SJCRH30 (cell line): ENCODE measurements at places on chromosomes 12 and 14. TPM values are rescaled to one million over a fixed set of nuclear protein-coding genes. Genes with fewer than 3 reads are reported as not detected.

The CACNA2D4 gene
- 2.7 and 3.6 TPM in 2 replicates for total RNA-seq

The ESPL1 gene
- 24.9 and 29.5 TPM in 2 replicates for total RNA-seq

The COA8 gene
- total RNA-seq: 43.0 and 47.2 TPM in 2 replicates

The LMO3 gene
- total RNA-seq: 7.4 and 8.2 TPM in 2 replicates

The SERPINA10 gene
- total RNA-seq: 0.03 TPM in 1 of 2 replicates, not detected in the other

DNA sequence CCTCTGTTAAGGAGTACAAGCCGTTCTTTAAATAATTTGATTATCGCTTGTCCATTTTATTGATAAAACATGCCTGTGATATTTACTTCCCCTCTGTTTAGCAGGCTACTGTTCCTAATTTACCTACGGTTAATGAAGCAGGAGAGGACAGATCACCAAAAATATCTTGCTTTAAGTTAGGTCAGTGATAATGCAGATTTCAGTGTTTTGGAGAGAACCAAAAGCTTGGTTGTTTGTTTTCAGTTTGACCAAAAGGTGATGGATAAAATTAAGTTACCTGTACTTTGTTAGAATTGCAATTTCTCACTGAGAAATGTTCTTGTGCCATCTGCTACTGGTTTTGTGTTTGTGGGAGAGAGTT, 958 bp downstream of the SPATS2 start:
- H3K27me3 ChIP-seq: no peaks in the 10 kb centered on the region
- peak overlapping the region; percentile 98 for H3K27ac ChIP-seq

- no peak overlapping the region for H3K4me3 ChIP-seq
- H3K27ac ChIP-seq: no peak overlapping the region
- H3K27me3 ChIP-seq: no peaks in the 10 kb centered on the region
- no peak for DNase-seq
Measured at GRCh38 chr12:60335745-60336144, 739.9 kb downstream of the SLC16A7 start.

DNA sequence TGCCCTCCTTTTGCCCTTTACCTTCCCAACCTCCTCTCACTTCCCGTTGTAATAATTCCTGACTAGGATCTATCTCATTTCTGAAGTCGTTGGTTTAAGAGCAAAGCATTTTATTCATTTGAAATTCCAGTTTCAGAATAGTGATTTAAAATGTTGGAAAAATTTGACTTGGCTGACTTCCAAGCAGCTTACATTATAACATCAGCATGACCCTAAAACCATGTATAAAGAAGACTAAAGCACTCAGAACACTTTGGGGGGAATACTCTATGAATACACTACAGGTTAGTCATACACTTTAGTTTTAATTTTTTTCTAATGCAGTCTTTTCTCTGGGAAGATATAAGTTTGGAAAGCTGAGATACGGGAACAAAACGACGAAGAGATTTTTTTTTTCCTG, 161.1 kb downstream of the BTG1 start:
- peaks cover 4% of the 10 kb centered on the region; the same call in 1 of the 2 replicates for H3K4me1 ChIP-seq
- no peaks in the 10 kb centered on the region for H3K27me3 ChIP-seq
- no peak overlapping the region for H3K4me3 ChIP-seq
- DNase-seq: no peak
- H3K36me3 ChIP-seq: no peaks in the 10 kb centered on the region

DNA sequence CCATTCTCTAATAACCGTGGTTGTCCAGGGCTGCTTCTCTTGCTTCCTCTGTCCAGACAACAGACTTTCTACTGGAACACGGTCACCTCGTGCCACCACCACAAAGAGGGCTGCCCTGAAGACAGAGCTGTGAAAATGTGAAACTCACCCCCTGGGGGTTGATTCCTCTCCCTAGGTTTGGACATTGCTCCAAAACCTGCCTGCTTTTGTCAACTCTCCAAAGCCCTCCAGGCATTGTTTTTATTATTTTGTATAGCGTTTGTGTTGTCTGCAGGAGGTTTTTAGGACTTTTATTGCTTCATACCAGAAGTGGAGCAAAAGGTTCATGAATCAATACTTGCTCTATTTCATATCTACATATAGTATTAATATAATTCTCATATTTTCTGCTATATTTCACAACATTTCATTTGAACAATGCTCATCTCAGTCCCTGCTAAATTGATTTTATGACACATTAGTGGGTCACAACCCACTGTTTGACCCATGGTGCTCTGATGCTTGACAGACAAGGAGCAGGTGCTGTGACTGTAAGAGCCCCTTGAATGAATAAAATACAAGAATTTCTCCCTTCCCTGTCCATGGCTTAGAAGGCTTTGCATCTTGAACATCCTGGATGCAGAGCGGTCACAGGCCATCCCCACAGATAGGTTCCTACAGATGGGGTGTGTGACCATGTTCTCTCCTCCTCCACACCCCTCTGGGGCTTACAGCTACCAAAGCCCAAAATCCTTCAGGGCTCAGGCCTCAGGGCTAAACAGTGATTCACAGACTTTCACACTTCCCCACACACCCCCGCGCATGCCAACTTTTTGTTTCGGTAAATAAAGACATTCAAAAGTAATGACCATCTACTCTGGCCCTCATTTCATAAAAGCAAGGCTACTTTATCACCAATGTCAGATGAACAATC, 20.6 kb upstream of the EML1 start:
- peak overlapping the region; percentile 60 for H3K27ac ChIP-seq
- no peaks in the 10 kb centered on the region for H3K36me3 ChIP-seq
- H3K4me3 ChIP-seq: peak overlapping the region; percentile 53
- peak; percentile 57 for DNase-seq
- peaks cover 47% of the 10 kb centered on the region for H3K4me1 ChIP-seq

GRCh38 chr12:116263844-116264243, 13.6 kb downstream of the MED13L start:
- H3K27ac ChIP-seq: no peak overlapping the region
- no peak for DNase-seq
- no peak overlapping the region for H3K4me3 ChIP-seq

DNA sequence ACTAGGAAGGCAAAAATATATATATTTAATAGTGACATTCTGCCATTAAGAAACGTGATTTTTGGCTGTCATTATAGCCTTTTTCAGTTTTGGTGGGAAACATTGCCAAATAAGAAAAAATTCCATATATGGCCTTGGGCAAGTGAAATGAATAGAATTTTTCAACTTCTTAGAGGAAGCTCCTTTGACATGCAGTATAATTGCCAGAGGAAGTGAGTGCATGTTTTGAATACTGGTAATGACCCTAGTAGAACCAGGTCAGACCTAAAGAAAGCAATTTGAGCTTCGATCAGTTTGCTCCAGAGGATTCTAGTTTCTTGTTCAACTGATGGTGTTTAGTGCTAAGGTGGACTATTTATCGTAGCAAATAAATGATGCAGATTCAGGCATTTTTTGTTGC, 26.2 kb upstream of the TRIM9 start:
- no peak overlapping the region for H3K27ac ChIP-seq
- H3K27me3 ChIP-seq: no peaks in the 10 kb centered on the region
- DNase-seq: no peak
- no peak overlapping the region for H3K4me3 ChIP-seq
- no peaks in the 10 kb centered on the region for H3K36me3 ChIP-seq

DNA sequence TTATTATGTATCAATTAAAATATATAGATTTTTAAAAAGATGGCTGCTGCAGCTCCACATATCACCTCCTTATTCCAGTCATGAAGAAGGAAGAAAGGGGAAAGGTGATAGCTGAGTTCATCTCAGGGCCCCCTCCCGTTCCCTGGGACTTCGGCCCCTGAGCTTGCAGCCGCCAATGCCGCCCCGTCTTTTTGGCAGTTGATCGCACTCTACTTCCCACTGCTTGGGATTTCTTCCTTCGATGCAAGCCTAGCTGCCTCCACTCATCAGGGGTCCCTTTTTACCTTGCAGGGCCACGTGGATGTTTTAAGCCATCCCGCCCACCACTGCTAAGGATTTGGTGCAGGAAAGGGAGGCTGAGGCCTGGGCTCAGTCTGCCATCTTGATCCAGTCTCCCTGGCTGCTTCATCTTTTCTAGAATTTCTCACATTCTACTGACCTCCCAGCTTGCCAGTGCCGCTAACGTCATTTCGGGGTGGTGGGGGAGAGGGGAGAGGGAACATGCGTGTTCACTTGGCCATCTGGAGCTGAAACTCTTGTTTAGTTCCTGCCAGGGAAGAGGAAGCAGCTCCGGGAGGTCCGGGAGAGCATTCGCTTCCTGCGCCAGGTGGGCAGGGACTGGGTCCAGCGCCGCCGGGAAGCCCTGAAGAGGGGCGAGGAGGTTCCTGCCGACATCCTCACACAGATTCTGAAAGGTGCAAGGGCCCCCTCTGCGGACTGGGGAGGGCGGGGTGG, 31.3 kb downstream of the CYP46A1 start:
- H3K4me3 ChIP-seq: no peak overlapping the region
- DNase-seq: no peak

DNA sequence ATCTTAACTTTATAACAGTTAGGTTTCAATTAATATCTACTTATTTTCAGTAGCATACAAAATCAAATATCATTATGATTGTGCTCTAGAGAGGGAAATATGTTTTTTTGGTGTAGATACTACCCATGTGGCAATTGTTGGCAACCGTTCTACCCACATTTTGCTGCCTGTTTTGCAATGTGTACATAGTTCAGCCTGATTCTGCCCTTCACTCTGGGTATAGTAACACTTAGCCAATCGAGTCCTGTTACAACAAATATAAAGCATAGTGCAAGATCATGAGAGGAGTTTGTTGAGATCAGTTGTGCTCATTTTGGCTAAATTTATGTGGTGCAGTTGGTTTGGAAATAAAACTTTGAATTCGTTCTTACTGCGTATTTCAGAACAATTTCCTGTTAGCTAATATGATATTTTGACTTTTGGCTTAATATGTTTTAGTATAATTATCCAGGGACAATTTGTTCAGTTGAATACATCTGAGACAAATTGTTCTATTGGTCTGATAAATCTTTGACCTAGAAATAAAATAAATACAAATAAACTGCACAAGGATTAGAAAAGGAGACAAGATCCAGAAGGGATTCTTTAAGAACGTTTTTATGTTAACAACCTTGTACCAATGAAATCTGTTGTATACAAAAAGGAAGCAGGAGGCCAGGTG, 76.9 kb downstream of the ATF7IP start:
- peaks cover 72% of the 10 kb centered on the region for H3K36me3 ChIP-seq
- no peak overlapping the region for H3K27ac ChIP-seq
- H3K27me3 ChIP-seq: no peaks in the 10 kb centered on the region

DNA sequence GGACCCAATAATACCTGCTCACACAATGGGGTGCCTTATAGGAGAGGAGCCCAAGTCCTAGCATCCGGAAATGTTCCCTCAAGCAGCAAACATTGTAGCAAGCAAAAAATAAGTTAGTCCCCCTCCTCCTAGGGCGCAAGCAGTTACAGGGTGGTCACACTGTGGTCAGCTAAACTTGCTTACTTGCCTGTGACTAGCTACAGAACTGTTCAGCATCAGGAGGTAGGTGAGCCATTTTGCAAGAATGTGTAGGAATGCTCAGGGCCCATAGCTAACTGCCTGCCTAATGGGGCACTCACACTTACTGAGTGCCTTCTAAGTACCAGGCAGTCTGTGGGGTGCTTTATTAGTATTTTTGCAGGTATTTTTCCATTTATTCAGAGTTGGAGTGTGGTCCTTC, 154.6 kb upstream of the GRIN2B start:
- no peaks in the 10 kb centered on the region for H3K4me1 ChIP-seq
- H3K4me3 ChIP-seq: no peak overlapping the region
- 0 out of 2 replicates have a peak, but pooled peaks cover 6% of the 10 kb centered on the region for H3K27me3 ChIP-seq

DNA sequence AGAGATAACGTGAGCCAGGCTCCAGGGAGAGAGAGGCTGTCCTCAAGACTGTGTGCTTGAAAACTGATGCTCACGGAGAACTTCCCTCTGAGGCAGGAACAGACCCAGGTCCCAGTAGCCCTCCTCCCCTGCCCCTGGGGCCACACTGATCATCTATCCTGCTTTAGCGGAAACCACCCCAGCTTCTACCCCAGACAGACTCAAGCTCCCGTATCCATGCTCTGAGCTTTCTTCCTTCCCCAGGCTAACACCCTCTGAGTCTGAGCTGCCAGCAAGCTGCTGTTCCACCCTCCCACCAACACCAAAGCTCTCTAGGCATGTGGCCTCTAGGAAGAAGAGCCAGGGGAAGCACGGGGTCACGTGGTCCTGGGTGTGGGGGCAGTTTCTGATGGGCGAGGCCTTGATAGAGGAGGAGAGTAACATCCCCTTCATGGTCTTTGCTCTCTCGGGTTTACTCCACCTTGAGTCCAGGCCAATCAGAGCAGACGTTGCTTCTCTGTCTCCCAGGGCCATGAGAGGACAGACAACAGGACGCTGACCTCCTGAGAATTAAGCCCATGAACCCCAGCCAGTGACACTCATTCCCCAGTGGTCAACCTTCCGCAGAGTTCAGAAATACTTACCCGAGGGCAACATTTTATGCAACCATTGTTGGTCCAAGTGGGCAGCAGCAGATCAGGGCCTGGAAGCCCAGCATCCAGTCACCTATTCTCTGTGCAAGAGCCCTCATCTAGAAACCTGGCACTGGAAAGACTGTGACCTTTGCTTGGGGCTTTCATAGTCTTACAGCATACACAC, 1.4 kb downstream of the PCK2 start:
- peak overlapping the region; percentile 67 for H3K27ac ChIP-seq
- peaks cover 6% of the 10 kb centered on the region for H3K36me3 ChIP-seq
- H3K27me3 ChIP-seq: no peaks in the 10 kb centered on the region
- H3K4me3 ChIP-seq: peak overlapping the region; percentile 85
- peaks cover 10% of the 10 kb centered on the region for H3K4me1 ChIP-seq
- DNase-seq: peak; percentile 83

DNA sequence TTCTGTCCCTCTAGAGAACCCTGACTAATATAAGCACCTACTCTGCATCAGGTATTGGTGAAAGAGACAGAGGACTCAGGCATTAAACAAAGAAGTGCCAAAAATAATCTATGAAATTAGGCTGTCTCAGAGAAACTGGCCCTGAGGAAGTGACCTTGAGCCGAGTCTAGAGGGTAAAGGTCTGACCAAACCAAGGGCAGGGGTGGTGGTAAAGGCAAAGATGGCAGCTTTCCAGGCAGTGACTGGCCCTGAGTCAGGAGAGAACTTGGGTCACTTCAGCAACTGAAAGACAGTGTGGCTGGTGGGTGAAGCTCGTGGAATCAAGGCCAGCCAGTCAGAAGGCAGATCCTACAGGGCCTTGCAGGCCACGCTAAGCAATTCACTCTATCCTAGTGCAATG, 30.6 kb downstream of the CDKL1 start:
- no peak overlapping the region for H3K27ac ChIP-seq
- H3K36me3 ChIP-seq: no peaks in the 10 kb centered on the region
- H3K4me1 ChIP-seq: no peaks in the 10 kb centered on the region

DNA sequence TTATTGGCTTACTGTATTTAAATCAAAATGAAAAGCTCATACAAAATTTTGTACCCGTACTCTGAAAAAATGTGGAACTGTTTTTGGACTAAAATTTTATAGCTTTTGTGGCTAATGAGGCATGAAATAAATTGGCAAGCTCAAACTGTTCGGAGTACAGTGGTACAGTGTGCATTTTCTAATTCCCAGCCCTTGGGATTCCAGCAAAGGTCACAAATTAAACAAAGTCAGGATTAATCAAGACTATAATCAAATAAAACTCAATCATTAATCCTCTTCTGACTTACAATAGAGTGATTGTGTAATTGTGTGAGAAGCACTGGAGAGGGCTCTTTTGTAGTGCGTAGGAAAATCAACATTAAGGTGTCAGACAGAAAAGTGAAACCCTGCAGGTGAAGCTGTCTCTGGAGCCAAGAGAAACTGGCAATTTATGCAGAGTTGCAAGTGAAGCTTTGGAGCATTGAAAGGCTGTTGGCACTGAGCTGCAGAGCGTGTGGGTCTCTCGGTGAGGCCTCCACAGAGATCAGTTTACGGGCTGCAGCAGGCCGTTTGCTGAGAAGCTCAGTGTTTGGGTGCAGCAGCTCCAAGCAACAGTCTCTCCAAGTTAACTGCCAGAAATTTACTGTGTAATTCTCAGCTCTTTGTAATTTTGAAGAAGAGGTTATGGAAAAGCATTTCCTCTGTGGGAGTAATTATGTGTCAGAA, 275.9 kb downstream of the FBXL14 start:
- no peak overlapping the region for H3K4me3 ChIP-seq
- peaks cover 5% of the 10 kb centered on the region; the same call in 1 of the 2 replicates for H3K36me3 ChIP-seq
- H3K4me1 ChIP-seq: peaks cover 3% of the 10 kb centered on the region; the same call in 1 of the 2 replicates
- no peaks in the 10 kb centered on the region for H3K27me3 ChIP-seq
